ENCODE measurements at places on chromosomes 11 and 22.

DNA sequence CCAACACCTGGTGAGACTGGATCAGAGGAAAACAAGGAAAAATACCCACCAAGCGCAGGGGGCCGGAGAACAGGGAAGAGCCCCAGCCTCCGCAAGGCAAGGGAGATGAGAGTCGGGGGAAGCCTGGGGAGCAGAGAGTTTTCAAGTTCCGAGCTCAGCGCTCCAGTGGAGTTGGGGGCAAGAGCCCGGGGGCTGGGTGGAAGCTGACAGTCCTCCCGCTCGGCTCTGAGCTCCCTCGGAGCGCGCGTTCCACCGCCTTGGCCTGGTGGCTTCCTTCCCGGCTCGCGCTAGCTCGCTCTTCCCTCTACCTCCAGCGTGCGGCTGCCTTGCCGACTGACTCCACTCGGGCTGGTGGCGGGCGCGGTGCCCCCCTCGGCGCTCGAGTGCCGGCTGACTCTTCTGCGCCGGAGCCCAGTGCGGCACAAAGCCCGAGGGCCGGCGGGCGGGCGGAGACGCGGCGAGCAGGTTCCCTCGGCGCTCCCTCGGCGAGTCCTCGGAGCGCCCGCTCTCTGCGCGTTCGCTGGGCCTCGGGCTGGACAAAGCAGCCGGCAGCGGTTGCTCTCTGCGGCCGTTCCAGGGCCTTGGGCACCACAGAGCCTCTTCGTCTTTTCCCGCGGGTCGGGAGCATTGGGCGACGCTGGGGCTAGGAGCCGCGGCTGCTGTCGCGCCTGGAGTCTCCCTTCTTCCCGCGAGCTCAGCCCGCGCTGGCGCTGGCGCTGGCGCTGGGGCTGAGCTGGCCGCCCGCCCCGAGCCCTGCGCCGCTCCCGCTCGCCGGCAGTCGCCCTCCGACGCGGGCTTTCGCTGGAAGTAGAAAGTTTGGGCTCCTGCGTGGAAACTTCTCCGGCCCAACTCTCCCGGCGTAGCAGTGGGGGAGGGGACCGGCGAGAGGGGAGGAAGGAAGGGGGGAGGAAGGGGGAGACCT, 1.0 kb downstream of the PAX6 start:
- DNase-seq: no peak

GRCh38 chr11:95324826-95325225, 93.8 kb upstream of the SESN3 start:
- no peak for DNase-seq

DNA sequence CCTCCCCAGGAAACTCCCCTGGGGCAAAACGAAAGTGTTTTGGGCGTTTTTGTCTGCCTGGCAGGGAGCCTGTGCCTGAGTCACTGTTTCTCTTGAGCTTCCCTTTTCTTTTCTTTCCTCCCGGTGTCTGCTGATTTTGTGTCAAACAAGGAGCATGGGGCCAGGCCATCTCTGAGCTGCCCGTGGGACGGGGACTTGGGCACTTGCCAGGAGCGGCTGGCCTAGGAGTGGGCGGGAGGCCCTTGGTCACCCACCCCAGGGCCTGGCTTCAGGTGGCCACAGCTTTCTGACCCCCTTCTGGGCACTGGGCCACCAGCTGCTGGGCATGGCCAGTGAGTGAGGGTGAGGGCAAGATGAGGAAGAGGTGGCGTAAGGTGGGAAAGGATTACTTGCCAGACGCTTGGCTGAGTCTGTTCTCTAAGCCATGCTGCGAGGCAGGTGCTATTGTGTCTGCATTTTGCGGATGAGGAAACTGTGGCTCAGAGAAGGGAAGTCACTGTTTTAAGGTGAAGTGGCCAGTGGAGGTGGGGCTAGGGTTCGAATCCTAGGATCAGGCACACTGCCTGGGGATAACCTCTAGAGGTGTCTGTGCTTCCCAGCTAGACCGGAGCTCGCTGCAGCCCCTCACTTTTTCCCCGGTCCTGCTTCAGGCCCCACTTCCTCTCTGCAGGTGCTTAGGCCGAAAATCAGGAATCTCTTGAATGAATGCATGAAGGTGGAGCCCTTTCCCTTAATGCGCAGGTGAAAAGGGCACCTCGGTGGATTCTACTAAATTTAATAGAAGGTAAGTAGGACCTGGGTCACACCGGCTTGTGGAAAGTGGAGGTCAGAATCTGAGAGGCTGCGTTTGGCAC, 7.8 kb upstream of the NFAM1 start:
- DNase-seq: no peak

- no peak for DNase-seq
Measured at GRCh38 chr11:95536047-95536690, 253.4 kb downstream of the FAM76B start.

DNA sequence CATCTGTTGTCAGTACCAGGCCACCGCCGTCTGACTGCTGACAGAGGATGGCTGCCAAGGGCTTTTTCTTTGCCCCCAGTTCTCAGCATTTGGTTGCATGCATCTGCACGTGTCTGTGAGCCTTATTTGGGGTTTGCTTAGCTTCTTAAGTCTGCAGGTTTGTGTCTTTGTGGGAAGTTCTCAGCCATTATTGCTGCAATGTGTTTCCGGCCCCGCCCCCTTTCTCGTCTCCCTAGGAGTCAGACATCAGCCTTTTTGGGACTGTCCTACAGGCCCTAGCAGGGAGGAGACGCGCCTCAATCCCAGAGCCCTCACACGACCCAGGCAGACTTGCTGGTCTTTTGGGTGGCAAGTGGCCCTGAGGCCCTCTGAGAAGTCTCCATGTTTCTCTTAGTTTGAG, 8.0 kb downstream of the MOB2 start:
- no peak for DNase-seq

DNA sequence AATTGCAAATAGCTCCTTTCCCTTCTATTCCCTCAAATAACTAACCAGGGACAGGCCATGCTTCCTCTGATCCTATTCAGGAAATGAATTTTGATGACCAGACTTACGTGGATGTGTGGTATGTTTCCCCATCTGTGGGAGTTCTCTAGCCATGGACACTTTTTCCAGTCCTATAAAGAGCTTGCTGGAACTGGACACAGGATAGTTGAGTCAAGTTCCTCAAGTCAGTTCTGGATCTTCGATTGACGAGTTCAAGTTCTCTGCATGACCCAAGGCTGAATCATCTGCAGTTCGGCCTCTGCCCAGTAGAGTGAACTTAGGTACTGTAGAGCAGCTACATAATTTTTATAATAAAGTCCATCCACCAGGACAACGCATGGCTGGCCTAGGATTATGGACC, 52.7 kb upstream of the CCND1 start:
- no peak for DNase-seq

- DNase-seq: no peak
Measured at GRCh38 chr11:68998390-68998911, 14.6 kb downstream of the MRGPRF start.

- DNase-seq: peak; percentile 56
Measured at GRCh38 chr11:65857500-65857852, 504 bp downstream of the CFL1 start.

DNA sequence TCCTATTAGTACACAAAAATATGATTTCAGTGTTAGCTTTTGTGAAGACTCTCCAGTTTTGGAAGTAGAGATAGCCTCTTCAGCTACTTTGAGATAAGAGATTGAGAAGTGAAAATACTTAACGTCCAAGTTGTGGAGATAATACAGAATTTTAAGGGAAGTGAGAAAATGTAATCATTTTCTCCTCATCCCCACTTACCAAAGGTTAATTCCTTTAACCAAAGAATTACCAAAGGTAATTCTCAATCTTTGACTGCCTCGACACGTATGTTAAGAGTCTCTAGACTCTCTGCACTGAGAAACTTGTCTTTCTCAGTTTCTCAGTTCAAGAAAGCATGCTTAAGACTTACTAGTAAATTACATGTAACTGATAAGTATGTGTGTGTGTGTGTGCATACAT, 15.3 kb downstream of the C11orf54 start:
- DNase-seq: no peak

GRCh38 chr11:93396316-93396715, 65.8 kb downstream of the DEUP1 start:
- DNase-seq: no peak

GRCh38 chr11:71491531-71491930, 35.5 kb upstream of the KRTAP5-7 start:
- no peak for DNase-seq

- no peak for DNase-seq
Measured at GRCh38 chr11:45212566-45213315, 66.3 kb downstream of the PRDM11 start.

DNA sequence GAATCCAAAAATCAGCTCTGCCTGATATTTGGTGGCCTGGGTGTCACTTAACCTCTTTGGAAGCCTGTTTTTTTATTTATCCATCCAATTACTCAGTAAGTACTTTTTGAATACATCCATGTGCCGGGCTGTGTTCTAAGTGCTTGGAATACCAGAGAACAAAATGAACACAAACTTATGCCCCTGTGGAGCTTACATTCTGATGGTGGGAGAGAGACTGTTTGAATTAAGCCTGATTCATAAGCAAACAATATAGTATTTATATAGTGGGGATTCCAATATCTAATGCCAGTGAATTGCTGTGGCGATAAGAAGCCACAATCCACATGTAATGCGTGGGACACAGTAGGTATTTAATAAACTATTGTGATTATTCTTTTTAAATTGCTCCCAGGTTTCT, 19.4 kb downstream of the KCNJ5 start:
- DNase-seq: no peak

DNA sequence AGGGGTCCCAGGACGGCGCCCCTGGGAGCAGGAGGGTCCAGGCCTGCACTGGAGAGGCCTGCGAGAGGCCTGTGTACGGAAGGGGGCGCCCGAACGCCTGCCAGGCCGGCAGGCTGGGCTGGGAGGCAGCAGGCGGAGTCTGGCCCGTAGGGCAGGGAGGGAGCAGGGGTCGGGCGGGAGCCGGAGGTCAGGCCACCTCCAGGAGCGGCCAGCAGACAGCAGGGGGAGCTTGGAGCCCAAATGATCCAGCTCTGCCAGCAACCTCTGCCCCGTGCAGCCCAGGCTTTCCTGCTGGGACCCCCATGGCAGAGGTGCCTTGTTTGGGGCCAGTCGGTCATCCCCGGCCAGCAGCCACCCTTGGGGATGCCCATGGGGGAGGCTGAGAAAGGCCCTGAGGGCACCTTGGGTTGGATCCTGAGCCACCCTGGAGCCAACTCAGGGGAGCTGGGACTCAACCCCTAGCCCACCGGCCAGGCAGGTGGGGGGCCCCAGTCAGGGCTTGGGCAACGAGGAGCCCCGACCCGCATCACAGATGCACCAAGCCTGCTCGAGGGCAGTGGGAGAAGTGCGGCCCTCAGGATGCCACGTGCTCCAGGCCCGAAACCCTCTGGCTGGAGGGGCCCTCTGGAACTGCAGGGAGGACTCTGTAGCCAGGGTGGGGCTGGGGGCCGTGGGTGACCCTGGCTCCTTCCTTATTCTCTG, 9.6 kb upstream of the SYT8 start:
- DNase-seq: peak; percentile 17

DNA sequence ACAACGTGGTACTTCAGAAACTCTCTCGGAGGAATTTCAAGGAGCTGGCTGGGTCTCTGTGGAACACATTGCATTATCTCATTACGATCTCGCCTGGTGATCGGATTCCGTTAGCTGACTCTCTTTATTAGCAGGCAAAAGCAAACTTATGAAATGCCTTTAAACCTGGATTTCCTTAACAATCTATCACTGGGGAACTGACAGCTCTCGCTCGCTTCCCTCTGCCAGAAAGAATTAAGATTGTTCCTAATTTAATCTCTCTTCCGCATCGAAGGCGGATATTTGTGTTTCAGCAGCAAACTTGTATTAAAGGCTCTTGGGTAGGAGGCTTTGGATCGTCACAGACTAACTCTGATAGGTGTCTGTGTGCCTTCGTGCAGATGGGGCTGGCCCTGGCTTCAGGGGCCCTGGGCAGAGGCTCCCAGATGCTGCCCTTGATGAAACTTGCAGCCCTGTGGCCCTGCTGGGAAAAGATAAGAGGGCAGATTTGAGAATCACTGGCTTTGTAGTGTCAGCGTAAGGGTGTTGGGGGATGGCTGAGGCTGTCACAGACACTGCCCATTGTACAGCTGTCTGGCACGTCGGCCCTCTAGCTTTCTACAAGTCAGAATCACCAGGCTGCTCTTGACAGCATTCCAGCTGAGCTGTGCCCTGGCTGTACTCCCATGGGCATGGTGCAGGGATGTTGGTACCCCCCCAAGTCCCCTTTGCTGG, 162.2 kb upstream of the NECTIN1 start:
- no peak for DNase-seq

- DNase-seq: no peak
Measured at GRCh38 chr11:92393218-92393617, 168.6 kb downstream of the FAT3 start.

- DNase-seq: no peak
Measured at GRCh38 chr11:38538866-38539680, 1941.0 kb upstream of the RAG2 start.

DNA sequence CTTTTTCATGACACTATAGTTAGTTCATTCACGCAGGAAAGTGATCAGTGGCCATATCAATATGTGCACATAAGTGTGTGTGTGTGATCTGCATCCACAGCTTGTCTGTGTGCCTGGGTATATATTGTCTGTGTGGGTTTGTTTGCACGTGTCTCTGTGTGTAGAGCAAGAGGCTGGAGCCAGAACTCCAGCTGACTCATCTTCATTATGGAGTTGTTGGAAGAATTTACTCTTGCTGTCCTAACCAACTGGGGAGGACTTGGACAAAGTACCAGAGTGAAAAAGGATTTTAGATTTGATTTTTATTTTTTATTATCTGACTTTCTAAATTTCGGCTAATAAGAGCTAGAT, 63.9 kb downstream of the TP53I11 start:
- no peak for DNase-seq

DNA sequence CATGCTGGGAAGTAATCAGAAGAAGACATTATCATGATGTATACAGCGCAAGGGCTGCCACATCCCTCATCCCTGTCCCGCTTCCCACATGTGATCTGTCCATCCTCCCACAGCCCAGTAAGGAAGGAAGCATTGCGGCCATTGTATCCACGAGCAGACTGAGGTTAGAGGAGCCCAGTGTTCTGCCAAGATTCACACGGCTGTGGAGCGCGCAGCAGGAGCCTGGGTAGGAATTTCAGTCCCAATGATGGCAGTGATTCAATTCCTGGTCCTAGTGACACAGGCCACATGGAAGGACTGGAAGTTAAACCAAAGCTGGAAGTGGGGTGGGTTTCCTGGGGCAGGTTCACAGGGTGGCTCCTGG, 89.2 kb downstream of the RTL6 start:
- no peak for DNase-seq

- no peak for DNase-seq
Measured at GRCh38 chr11:128240546-128240945, 346.8 kb downstream of the ETS1 start.

DNA sequence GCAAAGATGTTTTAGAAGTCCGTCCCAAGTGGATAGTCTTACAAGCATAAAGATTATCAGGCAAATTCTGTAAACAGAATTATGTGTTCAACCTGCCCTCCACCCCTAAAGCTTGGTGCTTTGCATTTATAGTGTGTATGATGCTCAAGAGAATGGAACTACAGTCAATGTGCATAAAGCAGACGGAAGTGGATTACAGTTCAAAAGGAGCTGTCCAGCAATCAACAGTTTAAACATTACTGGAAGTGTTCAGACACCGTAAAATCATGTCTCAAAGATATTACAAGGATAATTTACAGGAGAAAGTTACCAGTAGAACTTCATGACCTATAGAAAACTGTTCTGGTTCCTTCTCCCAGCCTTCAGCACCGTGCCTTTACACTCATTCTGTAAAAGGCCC, 1.0 kb downstream of the RIC3 start:
- DNase-seq: no peak

GRCh38 chr22:20663137-20663828, 110.6 kb upstream of the SERPIND1 start:
- no peak for DNase-seq

GRCh38 chr11:71235719-71236118, 16.7 kb downstream of the SHANK2 start:
- DNase-seq: no peak
